ENCODE measurements at places on chromosomes 2 and 18.

DNA sequence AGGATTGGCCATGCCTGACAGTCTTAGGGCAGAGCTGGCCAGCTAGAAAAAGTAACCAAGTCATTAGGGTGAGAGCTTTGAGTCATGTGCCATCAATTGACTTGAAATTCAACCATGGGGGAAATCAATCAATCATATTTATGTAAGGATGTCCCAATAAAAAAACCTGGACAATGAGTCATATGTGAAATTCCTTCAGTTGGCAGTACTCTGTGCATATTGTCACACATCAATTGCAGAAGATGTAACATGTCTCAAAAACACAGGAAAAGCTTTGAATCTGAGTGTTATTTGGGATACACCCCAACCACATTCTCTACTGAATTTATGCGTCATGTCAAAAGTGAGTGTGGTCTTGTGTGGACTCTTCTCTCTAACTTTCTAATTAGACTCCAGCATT is 1004.1 kb upstream of the NRXN1 start:
- no peak for DNase-seq

DNA sequence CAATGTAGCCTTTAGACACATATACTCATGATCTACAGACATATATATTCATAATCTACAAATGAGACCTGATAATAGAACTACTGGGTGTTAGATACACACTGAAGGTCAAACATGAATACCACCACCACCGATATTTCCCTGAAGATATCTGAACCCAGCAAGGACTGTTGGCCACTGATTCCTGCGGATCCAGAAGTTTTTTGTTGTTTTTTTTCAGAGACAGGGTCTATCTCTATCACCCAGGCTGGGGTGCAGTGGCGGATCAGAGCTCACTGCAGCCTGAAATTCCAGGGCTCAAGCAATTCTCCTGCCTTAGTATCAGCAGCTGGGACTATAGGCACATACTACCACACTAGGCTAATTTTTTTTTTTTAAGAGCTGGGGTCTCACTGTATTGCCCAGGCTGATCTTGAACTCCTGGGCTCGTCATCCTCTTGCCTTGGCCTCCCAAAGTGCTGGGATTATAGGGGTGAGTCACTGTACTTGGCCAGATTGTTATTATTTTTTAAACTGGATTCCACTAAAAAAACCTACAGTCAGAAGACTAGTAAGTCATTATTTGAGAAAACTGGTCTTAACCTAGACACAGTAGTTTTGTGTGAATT is 1.8 kb downstream of the METTL5 start:
- no peak for DNase-seq

DNA sequence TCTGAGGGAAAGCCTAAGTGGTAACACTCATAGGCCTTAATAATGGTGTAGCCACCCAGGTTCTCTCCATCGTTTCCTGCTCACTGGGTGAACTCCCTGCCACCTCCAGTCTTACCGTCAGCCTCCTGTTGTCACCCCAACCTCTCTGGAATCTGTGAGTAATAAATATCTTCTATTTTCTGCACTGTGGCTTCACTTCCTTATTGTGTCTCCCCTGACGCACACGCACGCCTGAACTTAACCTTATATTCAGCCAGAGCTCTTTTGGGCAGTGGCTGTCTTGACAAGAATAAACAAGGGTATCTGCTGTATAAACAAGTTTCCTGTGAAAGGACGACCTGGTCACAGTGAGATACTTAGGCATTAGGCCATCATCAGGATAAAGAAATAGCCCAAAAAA is 467.2 kb downstream of the SPAG16 start:
- DNase-seq: no peak

DNA sequence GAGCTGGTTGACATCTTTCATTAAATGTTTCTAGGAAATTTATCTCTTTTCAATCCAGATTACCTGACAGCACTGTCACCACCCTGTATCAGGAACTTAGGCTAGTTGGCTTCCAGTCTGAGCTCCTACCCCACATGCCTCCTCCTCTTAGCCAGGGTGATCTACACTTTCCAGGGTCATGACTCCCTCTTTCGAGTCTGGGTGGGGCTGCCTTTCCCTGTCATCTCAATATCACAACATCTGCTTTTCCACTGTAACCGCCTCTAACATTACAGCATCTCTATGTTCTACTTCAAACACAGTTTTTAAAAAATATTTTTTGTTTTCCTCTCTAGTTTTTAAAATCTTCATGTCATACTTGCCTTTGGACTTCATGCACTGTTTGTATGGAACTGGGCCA is 129.2 kb downstream of the RBMS1 start:
- DNase-seq: no peak

Measured in NCI-H187 treated with DMSO at 0.1 percent for 48 hours (cell line).